ENCODE measurements at places on chromosomes 3 and 15.

- no peak for DNase-seq
These were observed 28.3 kb upstream of the CHMP2B start for GRCh38 chr3:87198774-87199173.

GRCh38 chr15:63323798-63324563, 46.6 kb downstream of the APH1B start:
- DNase-seq, result no peak

DNA sequence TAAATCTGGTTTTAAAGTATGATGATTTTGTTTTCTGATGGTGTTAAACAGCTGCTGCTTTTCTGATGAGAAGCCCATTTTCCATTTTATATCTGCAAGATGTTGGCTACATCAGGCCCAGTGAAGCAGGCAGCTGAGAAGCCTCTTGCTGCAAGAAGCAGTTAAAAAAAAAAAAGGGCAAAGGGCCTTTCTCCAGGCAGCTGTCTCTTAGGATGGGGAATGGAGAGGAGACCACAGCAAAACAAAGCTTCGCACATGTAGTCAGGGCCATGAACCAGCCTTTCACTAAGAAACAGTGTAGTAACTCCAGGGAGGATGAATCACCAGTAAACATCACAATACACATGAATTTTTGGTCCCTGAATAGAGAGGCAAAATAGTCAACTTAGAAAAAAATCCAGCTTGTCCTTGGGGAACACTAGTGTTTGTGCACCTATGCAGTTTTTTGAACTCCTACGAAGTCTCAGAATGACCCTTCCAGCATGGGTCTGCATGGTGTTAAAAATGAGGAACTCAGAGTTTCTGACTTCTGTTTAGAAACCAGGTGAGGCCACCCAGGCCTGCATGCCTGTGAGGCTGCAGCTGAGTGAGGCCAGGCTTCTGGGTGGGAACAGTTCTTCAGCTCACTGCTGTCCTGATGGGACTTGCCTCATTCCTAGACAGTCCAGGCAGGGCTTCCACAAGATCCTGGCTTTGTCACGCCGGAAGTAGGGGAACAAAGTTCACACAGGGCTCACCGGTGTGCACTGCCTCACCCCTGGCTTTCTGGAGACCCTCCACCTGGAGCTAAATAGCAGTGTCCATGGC, 518.7 kb downstream of the MCTP2 start:
- DNase-seq, result no peak

DNA sequence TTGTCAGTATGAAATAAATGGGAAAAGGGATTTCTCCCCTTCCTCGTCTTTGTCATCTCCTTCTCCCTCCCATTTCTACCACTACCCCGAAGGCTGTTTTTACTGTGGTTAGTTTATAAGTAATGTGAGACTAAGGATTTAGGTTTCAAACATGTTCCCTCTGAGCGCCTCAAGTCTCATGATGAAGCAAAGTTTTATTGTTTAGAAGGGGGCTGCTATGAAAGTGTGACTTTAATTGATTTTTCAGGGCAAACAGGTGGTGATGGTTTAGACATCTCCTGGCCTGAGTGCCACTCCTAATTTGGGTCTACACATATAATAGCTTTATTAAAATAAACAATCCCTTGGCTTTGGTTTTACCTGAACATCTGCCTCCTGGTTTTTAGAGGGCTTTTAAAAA, 185.5 kb downstream of the MCTP2 start:
- DNase-seq, result no peak

- DNase-seq, result no peak
These were observed 19.9 kb upstream of the SYNM start for GRCh38 chr15:99084965-99085364.

DNA sequence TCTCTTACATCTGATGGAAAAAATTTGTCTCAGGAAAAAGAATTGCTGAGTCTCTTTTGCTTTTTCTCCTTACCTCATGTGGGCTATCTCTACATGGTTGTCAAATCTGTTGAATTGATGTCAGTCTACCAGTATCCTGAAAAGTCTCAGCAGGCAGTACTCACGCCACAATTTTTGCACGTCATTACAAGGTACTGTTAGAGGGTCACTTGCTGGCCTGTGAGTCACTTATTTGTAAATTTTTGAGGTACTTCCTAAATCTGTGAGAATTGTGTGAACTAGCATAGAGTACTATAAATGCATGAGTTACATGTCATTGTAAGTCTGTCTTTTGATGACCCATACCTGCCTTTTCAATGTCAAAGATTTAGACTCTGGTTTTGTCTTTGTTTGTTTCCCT, 15.9 kb downstream of the HPS3 start:
- DNase-seq, result no peak

GRCh38 chr3:112333002-112333380, at the start of gene CD200:
CD200 (plus strand) TSS chr3:112333156; CDS start chr3:112333213, 57 bp downstream.
- no peak for DNase-seq

- DNase-seq, result no peak
These were observed 108.3 kb upstream of the CTDSPL start for GRCh38 chr3:37753428-37753827.

DNA sequence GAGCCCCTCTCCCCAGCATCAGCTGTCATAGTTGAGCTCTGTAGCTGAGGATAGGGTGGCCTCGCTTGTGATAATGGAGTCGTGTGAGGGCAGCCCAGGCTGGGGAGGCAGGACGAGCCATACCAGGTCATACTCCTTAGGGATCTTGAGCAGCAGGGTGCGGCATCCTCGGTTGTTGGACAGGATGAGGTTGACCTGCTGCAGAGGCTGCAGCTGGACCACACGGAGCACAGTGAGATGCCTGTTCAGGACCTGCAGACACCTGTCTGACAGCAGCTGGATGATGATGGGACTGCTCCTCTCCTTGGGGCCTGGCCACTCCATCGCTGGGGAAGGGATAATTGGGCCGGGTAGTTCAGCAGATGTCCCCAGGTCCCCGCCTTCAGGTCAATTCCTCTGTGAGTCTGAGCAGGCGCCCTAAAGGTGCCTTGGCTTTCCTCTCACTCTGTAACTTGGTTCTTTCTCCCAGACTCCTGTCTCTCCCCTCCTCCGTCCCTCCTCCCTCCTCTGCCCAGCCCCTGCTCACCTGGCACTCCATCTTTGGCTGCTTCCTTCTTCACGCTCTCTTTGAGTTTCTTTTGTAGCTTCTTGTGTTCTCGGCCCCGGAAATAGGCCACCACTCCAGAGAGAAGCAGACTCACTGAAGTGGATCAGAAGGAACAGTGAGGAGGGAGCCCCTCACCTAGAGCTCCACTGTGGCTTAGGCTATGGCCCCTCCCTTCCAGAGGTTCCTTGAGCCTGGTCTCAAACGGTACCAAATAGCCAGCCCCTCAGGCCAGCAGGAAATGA, 7.8 kb downstream of the DUOX2 start:
- DNase-seq, result no peak

GRCh38 chr3:129745253-129745652, 138.8 kb upstream of the PLXND1 start:
- no peak for DNase-seq

DNA sequence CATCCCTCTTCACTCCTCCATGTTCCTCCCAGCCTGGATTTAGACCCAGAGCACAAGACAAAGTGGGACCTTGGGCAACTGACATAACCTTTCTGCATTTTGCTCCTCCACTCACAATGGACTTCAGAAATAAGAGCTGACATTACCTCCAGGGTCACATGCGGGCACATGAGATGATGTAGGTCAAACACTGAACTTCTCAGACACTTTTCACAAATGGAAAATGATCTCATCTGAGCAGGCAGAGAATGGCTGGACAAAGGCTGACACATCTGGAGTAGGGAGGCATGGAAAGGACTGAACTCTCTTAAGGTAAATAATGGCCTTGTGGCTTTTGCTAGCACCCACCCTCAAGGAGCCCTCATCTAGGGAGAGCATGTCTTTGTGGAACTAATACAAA, 849.2 kb upstream of the CFAP20DC start:
- no peak for DNase-seq

DNA sequence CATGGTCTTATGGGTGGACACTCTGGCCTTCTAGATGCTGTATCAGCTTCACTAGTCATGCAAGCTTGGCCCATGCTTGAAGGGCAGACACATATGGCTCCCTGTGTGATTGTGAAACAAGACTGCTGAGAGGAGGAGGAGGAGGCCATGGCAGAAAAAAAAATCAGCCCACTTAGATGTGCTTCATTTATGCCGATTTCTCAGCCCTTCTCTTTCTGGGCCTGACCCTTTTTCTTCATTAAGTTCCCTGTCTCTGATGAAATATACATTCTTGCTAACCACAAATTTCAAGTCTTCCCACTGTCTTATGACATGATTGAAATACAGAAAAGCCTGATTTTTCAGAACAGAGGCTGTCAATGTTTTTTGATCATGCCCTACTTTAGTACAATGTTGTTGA, 213.0 kb upstream of the FEZF2 start:
- no peak for DNase-seq

DNA sequence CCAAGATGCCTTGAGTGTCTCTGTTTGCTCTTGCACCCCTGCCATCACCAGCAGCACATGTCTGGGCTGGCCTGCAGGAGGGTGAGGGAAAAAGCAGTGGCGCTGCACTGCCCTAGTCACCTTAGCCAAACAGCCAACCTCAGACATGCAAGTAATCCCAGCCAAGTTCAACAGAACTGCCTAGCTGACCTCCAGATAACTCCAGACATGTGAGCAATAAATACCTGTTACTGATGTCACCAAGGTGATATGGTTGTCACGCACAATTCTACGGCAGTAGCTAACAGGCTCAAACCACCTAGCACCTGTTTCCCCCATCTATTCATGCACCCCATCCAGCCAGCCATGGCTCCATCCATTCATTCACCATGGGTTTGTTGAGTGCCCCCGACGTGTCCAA, 99.9 kb downstream of the SRGAP3 start:
- DNase-seq, result no peak

Data from HuH-7 (cell line).